ENCODE measurements at places on chromosomes 7 and 10.

GRCh38 chr7:71419546-71420337 is 287.8 kb downstream of the GALNT17 start:
- DNase-seq, result no peak

DNA sequence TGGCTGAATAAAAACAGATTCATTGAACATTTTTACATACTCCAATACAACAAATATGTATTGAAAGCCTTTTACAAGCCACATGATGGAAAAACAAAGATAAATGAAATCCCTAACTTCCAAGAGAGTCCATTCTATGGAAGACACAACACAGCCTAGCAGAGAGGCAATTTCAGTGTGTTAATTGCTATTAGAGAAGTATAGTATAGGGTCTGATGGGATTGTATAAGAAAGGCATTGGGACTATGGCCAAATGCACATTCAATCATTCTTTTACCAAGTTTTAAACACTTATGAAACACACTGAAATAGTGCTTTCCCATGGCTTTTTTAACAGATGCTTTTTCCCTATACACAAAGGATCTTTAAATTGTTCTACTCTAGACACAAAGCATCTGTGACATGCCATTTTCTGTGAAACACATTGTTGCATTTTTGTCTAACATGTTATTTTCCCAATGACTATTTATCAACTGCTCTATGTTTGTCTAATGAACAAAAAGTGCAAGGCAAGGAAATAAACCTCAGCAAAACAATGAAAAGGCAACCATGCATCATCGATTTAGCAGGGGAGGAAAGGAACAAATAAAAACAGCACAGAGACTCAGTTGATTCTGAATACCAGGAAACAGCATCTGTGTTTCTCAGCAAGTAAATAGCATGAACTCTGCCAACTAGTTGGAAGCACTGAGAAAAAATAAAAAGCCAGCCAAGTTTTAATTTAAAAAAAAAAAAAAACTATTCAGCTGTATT is 42.4 kb upstream of the PHYHIPL start:
- DNase-seq, result no peak

DNA sequence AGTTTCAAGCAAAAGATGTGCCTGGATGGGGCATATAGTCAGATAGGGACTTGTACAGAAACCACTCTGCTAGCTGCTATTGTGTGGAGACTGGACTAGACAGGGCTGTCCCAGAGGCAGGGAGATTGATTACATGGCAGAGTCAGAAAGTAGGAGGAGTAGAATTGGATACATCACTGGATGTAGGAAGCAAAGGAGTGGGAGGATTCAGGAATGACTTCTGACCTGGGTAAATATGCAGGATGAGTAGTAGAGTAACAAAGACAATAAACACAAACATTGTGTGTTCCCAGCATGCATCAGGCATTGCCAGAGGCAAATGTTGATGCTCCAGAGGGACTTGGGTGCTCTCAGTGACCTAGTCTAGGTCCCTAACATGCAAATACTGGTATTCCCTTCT is 30.9 kb upstream of the MAT1A start:
- no peak for DNase-seq

DNA sequence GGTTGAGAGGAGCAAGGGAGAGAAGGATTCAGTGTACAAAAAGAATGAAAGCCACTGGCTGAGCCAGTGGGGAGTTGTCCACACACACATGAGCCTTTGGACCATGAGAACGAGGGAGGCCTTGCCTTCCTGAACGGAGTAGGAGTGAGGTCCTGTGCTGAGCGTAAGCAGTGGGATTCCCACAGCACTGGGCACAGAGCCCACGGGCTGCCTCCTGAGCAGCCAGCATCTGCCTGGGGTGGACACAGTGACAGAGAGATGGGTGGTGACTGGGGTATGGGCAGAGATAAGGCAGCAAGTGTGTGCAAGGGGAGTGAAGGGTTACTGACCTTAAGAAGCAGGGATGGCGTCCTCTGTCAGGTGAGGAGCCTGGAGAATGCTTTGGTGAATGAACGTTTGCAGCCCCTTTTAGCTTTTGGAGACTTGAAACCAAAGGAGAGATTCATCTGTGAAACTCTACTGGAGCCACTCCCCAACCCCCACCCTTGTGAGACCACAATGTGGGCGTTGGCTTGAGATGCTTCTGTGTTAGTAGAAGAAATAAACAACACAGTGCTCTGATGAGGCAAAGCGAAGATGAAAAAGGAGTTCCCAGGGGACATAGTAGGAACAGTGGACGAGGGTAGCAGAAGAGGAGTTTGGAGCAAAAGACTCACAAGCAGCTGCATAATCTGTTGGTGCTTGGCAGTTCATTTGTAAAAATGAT is 56.5 kb downstream of the FIGNL1 start:
- DNase-seq, result peak; percentile 43

- DNase-seq, result no peak
Measured at GRCh38 chr10:69994262-69994661, 58.4 kb upstream of the MACROH2A2 start.

- peak; percentile 13 for DNase-seq
Measured at GRCh38 chr10:30784897-30785605, 155.5 kb upstream of the LYZL2 start.

GRCh38 chr10:84548869-84549268 is 220.5 kb downstream of the CCSER2 start:
- DNase-seq, result no peak

DNA sequence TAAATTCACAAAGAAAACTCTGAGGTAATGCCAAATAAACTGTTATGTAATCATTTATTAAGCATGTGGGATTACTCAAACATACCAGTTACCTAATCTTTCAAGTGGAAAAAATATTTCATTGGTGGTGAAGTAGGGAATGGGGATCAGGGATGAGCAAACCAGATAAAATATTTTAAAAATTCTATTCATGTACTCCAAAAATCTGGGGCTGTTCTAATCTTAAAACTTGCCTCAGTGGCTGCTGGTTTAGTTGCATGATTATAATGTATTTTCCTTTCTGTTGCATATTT is 19.5 kb downstream of the LMOD2 start:
- DNase-seq, result no peak

- no peak for DNase-seq
Measured at GRCh38 chr10:23512355-23513058, 73.6 kb downstream of the OTUD1 start.

GRCh38 chr7:44377681-44378421 is 52.5 kb upstream of the CAMK2B start:
- DNase-seq, result no peak

DNA sequence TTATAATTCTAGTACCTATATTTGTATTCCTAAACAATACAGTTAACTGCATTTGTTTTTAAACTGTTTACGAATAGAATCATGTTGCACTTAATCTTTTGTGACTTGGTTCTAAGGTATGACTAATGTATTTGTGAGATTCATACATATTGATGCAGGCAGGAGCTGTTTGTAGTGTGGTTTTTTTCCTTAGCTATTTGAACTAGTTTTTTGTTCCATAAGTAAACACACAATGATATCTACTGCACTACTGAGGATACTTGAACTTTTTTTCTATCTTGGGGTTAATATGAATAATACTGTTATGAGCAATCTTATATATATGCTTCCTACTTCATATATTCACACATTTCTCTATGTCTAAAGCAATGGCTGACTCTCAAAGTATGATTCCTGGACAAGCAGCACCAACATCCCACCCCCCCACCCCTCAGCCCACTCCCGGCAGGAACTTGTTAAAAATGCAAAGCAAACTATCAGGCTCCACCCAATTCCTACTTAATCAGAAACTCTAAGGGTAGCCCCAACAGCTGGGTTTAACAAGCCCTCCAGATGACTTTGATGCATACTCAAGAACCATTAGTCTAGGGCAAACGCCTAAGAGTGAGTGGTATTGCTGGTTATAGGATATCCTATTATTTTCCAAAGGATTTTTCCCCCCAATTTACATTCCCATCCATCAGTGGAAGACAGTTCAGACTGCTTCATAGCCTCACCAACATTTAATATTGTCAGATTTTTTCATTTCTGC is 25.8 kb downstream of the BRAF start:
- no peak for DNase-seq

GRCh38 chr7:158257516-158258410 is 329.9 kb downstream of the PTPRN2 start:
- DNase-seq, result no peak

GRCh38 chr10:12020574-12020973 is 22.0 kb downstream of the UPF2 start:
- DNase-seq, result no peak

DNA sequence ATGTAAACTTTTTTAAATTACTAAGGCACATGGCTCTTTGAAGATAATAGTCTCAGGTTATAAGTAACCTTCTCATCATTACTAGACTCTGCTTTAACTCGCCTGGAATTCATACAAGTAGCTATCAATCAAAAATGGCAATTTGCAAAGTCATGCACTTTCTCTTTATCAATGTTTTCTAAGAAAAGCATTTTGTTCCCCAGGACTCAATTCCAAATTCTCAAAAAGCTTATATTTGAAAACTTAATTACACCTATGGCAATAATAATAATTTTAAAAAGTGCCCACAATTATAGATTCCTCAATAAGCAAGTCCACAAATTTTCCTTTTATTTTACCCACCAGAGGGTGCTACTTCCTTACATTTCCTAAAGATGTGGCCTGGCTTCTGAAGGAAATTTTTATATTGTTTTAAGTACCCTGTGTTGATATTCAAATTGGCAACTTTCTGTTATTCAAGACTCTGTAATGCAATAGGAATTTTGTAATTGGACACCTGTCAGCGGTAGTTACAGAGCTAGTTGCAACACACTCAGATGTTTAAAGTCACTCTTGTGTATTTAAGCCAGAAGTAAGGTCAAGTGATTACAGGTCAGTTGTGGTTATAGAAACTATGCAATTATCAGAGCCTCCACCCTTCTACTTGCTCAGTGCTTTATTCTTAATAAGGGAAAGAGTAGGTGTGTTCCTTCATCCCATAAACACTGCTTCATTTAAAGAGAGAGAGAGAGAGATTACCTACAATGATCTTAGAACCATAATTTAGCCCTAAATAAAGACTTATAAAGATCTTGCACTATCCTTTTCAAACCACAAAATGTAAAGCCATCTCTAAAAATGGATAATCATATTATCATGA is 47.1 kb upstream of the HYAL4 start:
- DNase-seq, result no peak

GRCh38 chr7:23276947-23277346 is 22.2 kb upstream of the MALSU1 start:
- DNase-seq, result no peak

- no peak for DNase-seq
Measured at GRCh38 chr10:74967911-74968666, 141.7 kb downstream of the KAT6B start.

DNA sequence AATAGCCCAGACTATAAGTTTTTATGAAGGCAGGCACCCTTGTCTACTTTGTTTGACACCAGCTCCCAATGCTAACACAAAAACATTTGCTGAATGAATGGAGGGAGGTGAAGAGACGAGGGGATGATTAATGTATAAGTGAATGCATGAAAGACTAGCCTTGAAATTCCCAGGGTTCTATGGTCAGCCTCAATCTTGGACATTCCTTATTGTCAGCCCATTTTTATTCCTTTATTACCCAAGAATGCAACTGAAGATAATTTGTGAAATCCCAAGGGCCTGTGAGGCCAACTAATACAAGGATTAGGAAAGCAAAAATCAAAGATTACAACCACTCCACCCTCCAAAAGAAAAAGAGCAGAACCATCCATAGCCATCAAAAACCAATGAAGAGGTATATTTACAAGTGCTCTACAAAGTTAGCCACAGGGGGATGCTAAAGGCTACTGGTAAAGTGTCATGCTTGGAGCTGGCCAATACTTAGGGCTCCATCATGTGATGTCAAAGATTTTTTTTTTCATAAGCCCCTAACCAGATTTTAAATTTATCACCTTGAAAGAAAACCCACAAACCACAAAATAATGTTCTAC is 40.0 kb upstream of the ASAH2 start:
- DNase-seq, result no peak

GRCh38 chr7:158129037-158130022 is 458.3 kb downstream of the PTPRN2 start:
- DNase-seq, result no peak

DNA sequence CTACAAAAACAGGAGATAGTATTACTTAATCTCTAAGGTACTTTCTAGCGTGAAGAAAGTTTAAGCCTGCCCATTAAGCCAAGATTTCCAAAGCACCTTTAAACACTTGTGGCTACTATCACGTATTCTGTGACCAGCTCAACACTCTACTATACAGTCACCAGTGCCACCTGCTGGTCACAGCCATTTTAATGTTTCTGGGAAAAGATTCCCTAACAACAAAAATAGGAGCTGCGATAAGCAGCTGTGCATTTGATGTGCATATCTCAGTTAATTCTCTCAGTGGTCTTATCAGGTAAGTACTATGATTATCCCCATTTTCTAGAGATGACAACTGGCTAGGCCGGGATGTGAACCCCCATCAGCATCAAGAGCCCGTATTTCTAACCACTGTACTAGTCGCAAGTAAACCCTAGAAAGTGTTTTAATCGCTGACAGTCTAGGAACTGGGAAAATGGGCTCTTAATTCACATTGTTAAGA is 860 bp downstream of the SEC31B start:
- DNase-seq, result peak; percentile 63

DNA sequence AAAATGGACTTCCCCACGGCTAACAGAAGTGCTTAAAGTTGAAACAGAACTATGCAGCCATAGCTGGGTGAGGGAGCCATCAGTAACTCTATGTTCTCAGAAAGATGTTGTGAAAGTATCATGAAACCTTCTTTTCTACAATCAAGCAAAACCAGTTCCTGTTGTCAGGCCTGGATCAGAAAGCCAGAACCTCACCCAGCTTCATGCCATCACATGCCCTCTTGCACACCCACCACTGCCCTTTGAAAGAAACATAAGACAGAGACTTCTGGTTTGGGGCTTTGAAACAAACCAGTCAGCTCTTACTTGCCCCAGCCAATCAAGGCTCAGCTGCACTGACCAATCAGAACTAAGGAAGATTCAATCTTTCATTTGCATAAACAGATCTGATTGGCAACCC is 230.8 kb upstream of the FERD3L start:
- DNase-seq, result no peak

- DNase-seq, result no peak
Measured at GRCh38 chr10:84226616-84227015, 1.3 kb upstream of the LRIT2 start.

GRCh38 chr10:37667736-37668135 is 189.7 kb downstream of the ZNF248 start:
- no peak for DNase-seq

GRCh38 chr7:109984729-109985128 is 1106.2 kb upstream of the LRRN3 start:
- no peak for DNase-seq

GRCh38 chr7:35513828-35514227 is 181.1 kb downstream of the HERPUD2 start:
- DNase-seq, result no peak

- no peak for DNase-seq
Measured at GRCh38 chr7:36002900-36003299, 150.2 kb upstream of the EEPD1 start.

GRCh38 chr7:66905689-66906088 is 15.3 kb upstream of the TMEM248 start:
- no peak for DNase-seq

DNA sequence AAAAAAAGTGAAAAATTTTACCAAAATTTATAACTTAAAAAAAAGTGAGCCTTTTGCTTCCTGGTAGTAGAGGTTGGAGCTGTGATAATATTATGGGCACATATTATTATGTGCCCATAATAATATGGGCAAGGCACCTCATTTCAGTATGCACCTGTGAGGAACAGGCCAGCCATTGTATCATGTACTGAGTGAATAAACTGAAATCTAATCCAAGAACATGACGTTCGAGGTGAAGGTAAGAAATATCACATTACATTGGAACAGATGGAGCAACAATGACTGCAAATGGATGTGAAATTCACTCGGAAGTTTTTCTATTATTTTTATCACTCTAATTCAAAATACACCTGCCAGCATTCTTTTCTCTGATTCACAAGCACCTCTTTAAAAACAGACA is 216.0 kb downstream of the KLF6 start:
- DNase-seq, result no peak

- DNase-seq, result no peak
Measured at GRCh38 chr7:76296743-76297740, 5.4 kb upstream of the HSPB1 start.

Data from activated CD4-positive, alpha-beta T cell treated with anti-CD3 and anti-CD28 coated beads, Interleukin-2, amount 50 U/mL, for 4 hours (primary cell).